ENCODE measurements at places on chromosomes 3 and 15.

GRCh38 chr3:28286595-28286994 is 45.2 kb downstream of the CMC1 start:
- DNase-seq: peak; percentile 22

DNA sequence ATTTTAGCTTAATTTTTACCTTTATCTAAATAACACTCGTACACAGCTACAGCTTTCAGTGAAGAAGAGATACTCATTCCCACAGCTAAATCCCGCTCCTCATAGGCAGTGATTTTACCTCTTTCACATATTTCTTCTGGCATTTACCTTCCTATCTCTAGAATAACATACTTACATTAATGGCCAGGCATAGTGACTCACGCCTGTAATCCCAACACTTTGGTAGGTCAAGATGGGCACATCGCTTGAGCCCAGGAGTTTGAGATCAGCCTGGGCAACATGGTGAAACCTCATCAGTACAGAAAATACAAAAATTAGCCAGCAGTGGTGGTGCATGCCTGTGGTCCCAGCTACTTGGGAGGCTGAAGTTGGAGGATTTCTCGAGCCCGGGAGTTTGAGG is 80.2 kb downstream of the PPARG start:
- no peak for DNase-seq

DNA sequence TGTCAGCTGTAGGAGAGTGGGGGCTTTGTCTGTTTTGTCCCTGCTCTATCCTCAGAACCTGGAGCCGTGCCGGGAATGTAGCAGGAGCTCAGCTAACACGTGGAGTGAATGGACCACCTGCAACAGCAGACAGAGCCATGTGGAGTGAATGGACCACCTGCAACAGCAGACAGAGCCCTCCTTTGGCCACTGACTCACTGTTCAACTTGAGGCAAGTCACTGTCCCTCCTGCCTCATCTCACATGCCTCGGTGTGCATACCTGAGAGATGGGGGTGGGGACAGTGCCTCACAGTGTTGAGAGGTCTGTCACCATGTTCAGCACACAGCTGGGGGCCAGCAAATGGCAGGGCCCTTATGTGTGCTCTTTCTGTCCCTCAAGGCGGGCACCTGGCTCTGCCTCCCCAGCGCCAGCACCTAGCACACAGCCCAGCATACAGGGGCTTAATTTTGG is 27.9 kb downstream of the FEM1B start:
- DNase-seq: no peak

DNA sequence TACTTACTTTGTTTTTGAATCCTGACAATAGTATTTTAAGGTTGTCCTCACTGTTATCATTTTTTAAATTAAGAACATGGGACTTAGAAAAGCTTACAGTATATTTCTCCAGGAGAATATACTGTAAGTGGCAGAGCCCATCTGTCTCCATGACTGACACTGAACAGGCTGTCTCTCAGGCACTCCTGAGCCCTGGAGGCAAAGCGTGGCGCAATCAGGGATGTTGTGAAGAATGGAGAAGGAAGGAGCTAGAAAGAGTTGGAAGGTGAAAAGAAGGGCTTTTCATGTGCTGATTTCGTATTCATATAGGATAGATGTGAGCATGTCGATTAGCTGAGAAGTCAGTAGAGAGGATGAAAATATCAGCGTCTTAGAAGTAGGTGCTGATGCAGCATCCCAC is 41.5 kb downstream of the FGF12 start:
- DNase-seq: no peak

- DNase-seq: no peak
These were observed 7.5 kb downstream of the CMTM7 start for GRCh38 chr3:32399030-32399620.
